ENCODE measurements at places on chromosomes 3 and 15.

DNA sequence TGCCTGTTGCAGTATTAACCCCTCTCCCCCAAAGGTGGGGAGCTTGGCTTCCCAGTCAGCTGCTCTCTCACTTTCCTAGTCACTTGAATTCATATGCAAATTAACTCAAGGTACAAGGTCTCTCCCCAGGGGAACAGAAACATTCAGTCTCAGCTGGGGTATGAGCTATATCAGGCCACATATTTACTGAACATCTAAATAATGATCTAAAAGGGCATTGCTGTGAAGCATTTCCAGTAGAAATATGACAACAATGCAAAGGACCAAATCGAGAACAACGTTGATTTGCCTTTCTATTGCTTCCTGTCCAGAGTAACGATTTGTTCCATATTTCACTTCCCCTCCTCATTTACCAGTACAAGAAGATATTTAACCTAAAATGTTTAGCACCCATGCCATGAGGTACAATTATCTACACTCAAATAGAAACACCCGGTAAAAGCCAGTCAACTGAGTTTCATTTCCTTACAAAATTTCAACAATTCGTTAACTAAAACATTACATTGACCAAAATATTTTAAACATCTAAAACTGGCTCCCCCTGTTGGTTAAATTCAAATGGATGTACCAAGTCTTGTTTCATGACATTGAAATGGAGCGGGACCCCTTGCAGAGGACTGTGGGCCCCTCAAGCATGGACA is 36.5 kb upstream of the KLHL6 start:
- DNase-seq, result no peak

DNA sequence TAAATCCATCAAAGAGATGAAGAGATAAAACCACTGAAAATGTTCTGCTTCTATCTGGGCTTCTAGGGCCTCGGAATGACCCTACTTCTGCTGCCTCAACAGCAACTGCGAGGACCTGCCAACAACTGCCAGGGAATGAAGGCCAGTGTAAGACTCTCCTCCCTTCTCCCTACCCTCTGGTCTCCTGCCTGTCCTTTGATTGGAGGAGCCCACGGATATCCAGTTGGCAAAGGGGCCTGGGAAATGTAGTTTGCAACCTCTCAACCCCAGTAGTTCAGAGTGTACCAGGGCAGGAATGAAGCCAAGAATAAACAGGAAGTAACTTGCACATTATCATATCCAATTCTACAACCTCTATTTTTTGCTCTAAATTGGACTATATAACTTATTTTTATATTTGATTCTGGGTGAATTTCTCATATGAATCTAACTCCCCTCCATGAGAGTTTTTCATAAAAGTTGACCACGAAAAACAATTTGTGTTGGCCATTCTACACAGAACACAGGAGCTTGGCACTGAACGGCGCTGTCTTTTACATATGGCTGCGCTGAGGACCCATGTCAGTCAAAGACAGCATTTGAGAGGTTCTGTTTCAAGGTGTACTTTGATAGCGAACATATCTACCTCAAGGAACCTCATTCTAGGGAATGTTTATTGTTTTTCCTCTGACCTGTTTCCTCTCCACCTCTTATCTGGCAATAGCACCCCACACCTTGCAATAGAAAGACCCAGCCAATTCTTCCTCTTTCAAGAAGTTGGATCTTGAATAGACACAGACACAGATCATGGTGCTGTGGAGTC is 91.1 kb upstream of the RNF7 start:
- DNase-seq, result no peak

GRCh38 chr3:160393346-160394008 is 5.5 kb downstream of the IFT80 start:
- DNase-seq, result no peak

DNA sequence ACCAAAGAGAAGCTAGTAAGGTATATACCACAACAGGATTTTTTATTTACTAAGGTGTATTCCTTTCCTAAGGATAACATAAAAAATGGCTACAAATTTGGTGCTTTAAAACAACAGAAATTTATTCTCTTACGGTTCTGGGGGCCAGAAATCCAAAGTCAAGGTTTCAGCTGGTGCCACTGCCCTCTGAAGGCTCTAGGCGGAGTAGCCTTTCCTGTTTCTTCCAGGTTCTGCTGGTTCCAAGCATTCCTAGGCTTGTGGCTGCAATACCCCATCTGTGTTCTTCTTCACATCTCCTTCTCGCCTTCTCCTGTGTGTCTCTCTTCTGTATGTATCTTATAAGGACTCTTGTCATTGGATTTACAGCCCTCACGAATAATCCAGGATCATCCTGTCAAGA is 549.9 kb downstream of the GRM7 start:
- DNase-seq, result no peak

DNA sequence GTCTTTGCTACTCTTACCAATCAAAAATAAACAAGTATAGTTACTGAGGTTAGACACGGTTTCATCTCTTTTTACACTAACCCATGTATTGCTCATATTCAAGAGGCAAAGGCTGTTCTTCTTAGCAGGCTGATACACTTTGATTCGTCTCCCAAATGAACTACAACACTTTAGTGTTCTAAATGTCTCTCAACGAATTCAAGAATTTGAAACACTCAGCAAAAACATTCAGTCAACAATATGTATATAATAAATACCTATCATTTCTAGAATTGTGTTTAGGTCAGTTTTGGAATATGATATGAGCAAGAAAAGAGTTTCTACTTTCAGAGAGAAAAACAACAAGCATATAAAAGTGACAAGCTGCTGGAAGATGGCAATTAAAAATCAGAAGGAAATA is 669.6 kb upstream of the DPPA4 start:
- DNase-seq, result no peak

GRCh38 chr3:173066044-173067004 is 74.7 kb downstream of the SPATA16 start:
- DNase-seq, result no peak

DNA sequence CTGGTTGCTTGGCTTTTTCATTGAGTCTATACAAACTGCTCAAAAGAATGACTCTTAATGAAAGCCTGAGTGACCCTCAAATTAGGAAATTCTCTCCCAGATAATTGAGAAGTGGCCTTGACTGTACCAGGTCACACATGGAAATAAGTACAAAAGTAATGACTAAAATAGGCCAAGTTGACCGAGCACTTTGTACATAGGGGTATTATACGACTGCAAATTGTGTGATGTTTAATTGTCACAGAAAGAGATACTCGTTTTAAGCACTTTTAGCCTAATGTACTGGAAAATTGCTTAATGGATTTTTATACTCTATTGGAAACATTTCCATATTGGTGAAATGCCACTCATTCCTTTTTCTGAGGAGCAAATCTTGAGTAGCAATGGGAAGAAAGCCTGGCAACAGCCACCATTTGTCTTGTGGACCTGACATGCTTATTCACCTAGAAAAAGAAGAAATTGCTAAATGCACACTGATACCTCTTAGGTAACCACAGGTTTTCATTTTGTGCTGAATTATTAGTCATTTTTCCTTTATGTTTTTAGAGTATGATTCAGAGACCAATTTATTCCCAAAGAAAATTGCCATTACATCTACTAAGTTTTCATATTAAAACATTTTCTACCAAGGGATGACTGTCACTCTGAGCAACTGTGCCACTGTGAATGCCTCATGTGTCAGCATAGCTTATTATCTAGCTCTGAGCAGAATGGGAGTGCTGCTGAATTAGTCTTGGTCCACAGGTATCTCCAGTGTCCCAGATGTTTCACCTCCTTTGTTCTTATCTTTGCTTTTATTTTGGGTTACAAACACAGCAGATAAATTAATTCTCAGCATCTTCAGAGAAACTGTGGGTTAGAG is 8.9 kb upstream of the PXK start:
- no peak for DNase-seq

GRCh38 chr3:183953471-183954070 is 64.1 kb downstream of the ABCC5 start:
- no peak for DNase-seq

DNA sequence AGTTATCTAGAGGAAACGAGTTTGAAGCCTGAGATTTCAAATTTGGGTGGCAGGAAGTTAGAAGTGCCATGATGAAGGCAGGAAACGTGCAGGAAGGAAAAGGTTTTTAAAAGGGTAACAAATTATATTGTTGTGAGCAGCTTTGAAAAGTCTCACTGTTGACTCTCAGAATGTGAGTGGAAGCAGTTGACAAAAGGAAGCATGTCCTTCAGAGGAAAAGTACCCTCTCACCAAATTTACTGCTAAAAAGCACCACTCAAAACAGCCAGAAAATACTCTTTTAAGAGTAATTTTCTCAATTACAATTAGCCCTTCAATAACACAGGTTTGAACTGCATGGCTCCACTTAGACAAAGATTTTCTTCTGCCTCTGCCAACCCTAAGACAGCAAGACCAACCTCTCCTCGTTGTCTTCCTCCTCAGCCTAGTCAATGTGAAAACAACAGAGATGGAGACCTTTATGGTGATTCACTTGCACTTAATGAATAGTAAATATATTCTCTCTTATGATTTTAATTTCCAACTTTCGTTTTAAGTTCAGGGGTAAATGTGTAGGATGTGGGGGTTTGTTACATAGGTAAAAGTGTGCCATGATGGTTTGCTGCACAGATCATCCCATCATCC is 117.1 kb upstream of the LIPC start:
- no peak for DNase-seq

GRCh38 chr3:184582646-184583577 is 21.3 kb downstream of the EPHB3 start:
- DNase-seq, result peak; percentile 49

DNA sequence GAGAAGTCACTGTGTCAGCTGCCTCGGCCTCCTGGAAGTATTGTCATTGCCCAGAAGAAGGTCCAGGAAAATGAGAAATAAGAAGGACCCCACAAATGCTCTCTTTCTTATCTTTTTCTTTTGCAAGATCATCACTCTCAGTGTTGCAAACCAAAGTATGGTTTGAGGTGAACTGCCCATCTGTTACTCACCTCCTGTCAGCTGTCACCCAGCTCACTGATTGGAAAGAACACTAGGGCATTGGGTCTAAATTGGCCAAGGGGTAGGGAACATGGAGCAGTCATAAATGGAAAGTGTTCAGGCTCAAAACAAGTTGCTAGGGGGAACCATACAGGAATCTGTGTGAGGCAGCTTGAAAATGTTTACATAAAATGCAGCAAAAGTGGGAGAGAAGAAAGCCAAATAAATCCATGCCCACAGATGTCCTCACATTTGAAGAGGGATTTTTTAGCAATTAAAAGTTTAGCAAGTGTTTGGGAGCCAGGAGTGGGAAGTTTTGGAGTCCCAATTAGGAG is 431.2 kb upstream of the THBS1 start:
- no peak for DNase-seq

DNA sequence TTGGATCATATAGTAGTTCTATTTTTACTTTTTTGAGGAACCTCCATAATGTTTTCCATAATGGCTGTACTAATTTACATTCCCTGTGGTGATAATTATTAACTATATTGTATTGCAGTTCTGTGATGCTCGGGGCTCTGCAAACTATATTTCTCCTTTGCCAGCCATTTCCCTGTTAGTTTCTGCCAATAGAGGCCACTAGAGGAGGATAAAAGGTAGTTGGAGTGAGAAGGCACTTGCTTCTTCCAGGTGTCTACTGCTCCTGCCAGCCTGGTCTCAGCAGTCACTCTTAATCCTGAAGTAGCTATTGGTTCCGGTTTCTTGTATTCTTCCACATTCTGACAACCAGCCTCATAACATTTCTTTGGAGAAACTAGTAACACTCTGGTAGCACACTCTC is 233.9 kb upstream of the GBE1 start:
- no peak for DNase-seq

- DNase-seq, result no peak
These were observed 111.2 kb upstream of the KLHL25 start for GRCh38 chr15:85905751-85906450.

GRCh38 chr15:88995449-88995848 is 82.3 kb upstream of the MFGE8 start:
- DNase-seq, result no peak

GRCh38 chr3:189821262-189821661 is 190.1 kb downstream of the TP63 start:
- no peak for DNase-seq

- peak; percentile 79 for DNase-seq
These were observed 2.2 kb upstream of the DCAF1 start for GRCh38 chr3:51501833-51502561.

- DNase-seq, result no peak
These were observed 28.1 kb upstream of the INSYN1 start for GRCh38 chr15:73781038-73781925.

GRCh38 chr3:58531555-58531954 is 5.4 kb downstream of the ACOX2 start:
- DNase-seq, result no peak

- DNase-seq, result peak; percentile 39
These were observed 48.5 kb downstream of the ABTB1 start for GRCh38 chr3:127720985-127721935.

GRCh38 chr3:106119614-106120082 is 250.8 kb upstream of the CBLB start:
- no peak for DNase-seq

GRCh38 chr3:87287011-87287410 is 10.6 kb upstream of the POU1F1 start:
- DNase-seq, result no peak

DNA sequence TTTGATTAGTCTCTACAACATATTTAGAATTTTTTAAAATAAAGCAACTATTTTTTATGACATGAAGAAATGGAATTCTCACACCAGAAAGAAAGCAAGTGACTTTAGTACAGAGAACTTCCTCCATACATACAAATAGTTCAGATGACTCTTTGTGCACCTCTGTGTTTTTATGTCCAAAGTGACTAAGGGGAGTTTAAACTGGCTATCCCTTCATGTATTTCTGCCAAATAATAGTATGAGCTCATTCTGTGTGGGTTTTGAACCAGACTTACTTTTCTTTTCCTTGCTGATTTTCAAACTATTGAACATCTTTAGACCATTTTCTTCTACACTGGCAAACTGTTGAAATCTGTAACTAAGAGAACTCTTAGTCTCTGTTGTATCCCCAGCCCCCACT is 196.3 kb downstream of the EPHA3 start:
- no peak for DNase-seq

DNA sequence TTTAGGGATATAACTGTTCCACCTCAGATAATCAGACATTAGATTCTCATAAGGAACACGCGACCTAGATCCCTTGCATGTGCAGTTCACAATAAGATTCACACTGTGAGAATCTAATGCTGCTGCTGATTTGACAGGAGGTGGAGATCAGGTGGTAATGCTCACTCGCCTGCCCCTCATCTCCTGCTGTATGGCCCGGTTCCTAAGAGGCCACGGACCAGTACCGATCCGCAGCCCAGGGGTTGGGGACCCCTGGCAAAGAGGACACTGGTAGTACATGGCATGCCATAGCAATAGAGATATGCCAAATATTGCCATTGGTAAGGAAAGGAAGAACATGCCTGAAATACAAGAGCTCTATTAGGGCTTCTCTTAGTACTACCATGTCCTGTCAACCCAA is 59.7 kb downstream of the LSM3 start:
- DNase-seq, result no peak

DNA sequence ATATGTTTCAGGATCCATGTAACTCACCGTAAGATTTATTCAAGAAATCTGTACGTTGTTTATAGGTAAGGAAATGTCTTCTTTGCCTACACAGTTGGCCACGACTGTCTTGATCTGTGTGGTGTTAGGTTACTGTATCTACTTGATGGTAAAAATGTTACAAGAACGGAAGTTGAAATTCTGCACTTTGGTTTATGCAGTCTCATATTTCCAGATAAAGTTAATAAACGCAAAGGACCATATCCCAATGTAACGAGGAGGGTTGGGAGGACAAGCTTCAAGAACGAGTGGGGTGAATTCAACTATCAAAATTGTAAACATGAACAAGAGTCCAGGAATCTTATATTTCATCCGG is 1.0 kb downstream of the USF3 start:
- DNase-seq, result no peak
